ENCODE measurements at places on chromosomes 13 and 19.
A peak's percentile ranks its signal among the peaks of the same experiment; 100 is the strongest.

GRCh38 chr19:6717441-6717971, 2.9 kb downstream of the C3 start:
- DNase-seq = no peak

- peak; percentile 59 for DNase-seq
These were observed 1.3 kb downstream of the BICRA start for GRCh38 chr19:47609906-47610894.

- peak; percentile 52 for DNase-seq
These were observed 6.1 kb downstream of the DOCK6 start for GRCh38 chr19:11256189-11256588.

DNA sequence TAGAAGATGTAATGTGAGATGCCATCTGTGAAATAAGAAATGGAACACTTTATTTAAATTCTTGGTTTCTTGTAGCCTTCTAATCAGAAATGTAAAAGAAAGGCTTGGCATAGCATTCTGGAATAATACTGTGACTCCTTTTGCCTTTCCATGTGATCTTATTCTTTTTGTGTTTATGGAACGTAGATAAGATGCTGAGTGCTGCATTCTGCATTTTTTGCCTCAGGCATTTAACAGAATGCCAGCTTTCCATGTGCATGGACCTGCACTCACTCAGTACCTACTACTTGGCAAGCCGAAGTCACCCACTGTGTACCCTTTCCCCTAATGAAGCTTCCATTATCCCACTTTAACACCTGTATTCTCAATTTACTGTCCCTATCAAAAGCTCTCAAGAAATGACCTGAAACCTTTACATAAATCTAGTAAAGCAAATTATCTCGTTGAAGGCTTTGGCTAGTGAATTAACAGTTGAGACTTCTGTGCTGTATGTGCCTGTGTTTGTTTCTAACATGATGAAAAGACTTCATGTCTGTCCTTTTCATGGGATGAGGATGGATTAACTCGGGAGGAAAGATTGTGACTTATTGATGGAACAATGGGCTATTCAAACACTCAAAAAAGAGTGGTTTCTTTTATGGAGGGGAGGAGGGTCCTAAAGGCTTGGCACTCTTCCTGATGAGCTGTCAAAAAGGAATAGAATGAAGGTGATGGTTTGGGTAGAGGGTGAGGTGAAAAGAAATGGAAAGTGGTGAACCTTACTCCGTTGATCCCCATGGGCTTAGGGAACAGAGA, 44.7 kb upstream of the FRY start:
- no peak for DNase-seq

DNA sequence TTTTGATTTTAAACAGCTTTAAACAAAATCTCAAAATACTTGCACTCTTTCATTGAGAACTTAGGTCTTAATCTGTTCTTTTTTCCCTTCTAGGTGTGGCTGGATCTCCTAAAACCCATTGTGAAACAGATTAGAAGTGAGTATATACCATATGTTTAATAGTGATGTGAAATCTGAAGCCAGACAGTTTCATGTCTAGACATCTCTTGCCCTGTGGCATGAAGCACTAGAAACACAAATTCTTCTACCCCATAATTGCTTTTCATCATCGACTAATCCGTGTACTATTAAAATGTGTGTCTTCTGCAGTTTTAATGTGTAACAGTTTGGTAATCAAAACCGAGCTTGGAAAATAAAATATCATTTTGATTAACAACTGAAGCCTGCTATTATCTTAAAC, 188.2 kb upstream of the RNF113B start:
- no peak for DNase-seq

GRCh38 chr13:50016444-50016843, 1.2 kb downstream of the KCNRG start:
- peak; percentile 70 for DNase-seq

DNA sequence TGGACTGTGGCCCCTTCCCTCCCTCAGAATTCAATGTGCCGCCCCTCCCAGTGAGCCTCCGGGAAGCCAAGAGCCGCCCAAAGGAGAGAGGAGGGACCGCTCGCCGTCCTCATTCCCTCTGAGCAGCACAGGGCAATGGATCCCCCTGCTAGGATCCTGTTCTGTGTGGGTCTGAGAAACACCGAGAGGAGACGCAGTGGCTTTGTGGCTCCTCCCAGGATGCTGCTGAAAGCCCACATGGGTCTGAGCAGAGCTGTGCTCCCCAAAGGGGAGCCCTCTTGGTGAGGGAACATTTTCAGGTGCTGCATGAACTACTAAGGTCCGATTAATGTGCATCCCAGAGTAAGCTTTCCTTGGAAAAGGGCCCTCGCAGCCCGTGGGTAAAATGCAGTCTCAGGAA, 30.4 kb downstream of the DHRS12 start:
- no peak for DNase-seq

GRCh38 chr13:109644069-109644750, 142.2 kb downstream of the IRS2 start:
- DNase-seq = no peak

Measured in choroid plexus epithelial cell (primary cell).